ENCODE measurements at places on chromosomes 13 and 19. TPM values are rescaled to one million over a fixed set of nuclear protein-coding genes. Genes with fewer than 3 reads are reported as not detected.

Gene C5AR1
- 6.3 TPM for total RNA-seq

DNA sequence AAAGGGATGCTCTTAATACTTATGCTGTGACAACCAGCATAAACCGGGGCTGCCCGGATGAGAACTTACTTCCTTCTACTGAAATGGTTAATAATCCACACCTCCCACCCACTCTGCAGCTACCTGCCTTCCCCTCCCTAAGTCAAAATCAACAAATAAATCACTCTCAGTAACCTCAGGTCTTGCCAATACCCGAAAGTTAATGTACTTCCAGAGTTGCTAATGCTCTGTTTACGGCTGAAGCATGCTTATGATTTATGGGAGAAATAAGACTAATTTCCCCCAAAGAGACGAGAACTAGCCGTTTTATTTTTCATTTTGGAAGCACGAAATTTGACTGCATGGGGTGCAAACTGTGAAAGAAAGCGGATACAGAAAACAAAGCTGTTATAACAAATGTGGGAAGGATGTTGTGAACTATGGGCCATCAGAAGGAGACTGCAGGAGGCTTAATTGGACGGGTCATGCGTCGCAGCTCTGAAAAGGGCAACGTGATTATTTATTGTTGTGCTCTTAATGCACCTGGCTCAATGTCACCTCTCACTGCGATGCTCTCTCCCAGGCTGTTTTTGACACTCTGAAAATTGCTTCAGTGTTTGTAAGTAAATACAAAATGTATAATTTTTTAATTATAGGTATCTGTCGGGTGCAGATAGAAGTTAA is 114.0 kb upstream of the SLC7A1 start:
- DNase-seq, result no peak

Gene ITGBL1
- 11.2 TPM for total RNA-seq

Gene SIGLECL1
- not detected for total RNA-seq

DNA sequence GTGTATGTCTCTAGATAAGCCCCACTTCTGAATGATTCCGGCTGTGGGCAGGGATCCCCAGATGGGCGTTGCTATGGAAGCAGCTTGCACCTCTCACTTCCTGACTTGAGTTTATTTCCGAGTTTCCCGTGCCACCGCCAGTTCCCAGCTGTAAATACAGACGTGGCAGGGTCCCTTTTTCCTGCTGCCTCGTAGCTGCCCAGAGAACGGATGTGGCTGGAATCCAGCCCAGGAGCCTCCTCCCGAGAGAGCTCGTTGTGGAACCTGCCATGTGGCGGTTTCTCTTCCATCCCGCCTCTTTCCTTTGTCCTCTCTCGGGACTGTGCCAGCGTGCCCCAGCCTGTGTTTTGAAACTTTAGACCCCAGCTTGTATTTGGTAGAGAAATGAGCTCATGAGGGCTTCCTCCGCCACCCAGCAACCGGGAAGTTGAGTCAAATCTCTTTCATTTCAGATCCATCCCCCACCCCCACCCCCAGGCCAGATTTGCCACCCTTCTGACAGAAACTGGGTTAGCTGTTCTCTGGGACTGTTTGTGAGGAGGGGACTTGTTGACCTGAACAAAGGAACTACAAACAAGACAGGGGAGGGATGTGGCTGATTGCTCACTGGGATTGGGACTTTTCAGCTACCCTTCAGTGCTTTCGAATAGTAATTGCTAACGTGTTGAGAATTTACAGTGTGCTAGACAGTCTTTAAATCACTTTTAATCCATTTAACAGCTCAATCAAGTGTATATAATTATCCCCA is 96.6 kb downstream of the SIPA1L3 start:
- DNase-seq, result peak; percentile 83

Gene ZNF567
- 5.8 TPM for total RNA-seq

Gene C5AR2
- total RNA-seq, result 1.5 TPM

Gene TMED1
- total RNA-seq, result 28.7 TPM

- DNase-seq, result no peak
These were observed 378.3 kb downstream of the GPC5 start for GRCh38 chr13:91776611-91777193.

GRCh38 chr13:46881621-46882020 is 15.2 kb downstream of the HTR2A start:
- DNase-seq, result no peak

- DNase-seq, result no peak
These were observed 14.7 kb upstream of the KCTD4 start for GRCh38 chr13:45215392-45216077.
